ENCODE measurements at places on chromosomes 2 and 18.

DNA sequence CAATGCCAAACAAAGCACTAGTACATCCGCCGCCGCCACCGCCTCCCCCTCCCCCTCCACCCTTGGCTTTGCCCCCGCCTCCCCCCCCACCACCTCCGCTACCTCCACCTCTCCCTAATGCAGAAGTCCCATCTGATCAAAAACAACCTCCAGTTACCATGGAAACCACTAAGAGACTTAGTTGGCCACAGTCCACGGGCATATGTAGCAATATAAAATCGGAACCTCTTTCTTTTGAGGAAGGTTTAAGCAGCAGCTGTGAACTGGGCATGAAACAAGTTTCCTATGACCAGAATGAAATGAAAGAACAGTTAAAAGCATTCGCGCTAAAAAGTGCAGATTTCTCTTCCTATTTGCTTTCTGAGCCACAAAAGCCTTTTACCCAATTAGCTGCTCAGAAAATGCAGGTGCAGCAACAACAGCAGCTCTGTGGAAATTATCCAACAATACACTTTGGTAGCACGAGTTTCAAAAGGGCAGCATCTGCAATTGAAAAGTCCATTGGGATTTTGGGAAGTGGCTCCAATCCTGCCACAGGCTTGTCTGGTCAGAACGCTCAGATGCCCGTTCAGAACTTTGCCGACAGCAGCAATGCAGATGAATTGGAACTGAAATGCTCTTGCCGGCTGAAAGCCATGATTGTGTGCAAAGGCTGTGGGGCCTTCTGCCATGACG is 168.0 kb downstream of the ASXL3 start:
- no peak for DNase-seq

GRCh38 chr2:99648178-99648844 is 158.5 kb upstream of the REV1 start:
- peak; percentile 45 for DNase-seq

DNA sequence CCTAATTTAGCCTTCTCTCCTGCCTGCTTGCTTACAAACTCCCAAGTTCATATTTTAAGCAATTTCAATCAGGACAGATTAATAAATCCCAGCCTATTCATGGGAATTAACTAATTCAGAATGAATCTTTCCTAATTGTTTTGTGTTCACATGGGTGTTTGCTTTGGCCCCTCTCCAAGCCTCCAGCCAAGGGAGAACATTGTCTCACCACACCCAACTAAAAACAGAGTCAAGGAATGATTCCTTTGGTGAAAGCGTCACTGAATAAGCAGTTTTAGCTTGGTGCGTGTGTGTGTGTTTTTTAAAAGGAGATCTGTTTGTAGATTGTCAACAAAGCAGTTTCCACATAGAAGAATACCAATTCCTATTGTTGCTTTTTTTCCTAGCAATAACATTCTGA is 43.0 kb upstream of the DSG1 start:
- no peak for DNase-seq

GRCh38 chr18:60469387-60470100 is 97.0 kb upstream of the MC4R start:
- no peak for DNase-seq

GRCh38 chr2:332592-332991 is 44.7 kb upstream of the ALKAL2 start:
- DNase-seq: no peak

- DNase-seq: no peak
These were observed 37.0 kb downstream of the CTIF start for GRCh38 chr18:48575658-48576456.

DNA sequence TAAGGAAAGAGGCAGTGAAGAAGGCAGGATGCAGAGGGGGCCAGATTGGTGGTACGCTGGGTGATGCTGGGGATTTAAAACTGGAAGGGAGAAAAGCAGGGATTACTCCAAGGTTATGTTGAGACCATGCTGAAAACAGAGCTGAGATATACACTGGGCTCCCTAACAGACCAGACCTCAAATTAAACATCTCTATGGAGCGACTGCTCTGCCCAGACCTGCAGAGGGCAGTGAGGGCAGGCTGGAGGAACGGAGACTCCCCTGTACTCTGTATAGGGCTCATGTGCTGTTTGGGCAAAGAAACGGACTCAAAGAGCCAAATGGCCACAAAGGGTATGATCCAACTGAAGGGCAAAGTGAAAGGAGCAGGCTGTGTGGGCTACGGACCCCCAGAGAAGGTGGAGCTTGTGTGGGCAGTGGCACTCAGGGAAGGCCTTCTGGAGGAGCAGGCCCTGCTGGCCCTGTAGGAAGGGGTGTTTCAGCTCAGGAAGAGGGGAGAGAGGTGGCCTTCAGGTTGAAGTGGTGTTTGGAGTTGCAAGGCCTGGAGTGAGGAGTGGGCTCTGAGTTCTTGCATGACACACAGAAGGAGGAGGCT is 4.8 kb upstream of the CELF4 start:
- no peak for DNase-seq

Data from hindlimb muscle (tissue), 1 donor.